Right cardiac atrium (tissue), 5 donors: ENCODE measurements at places on chromosomes 4 and X. TPM values are rescaled to one million over a fixed set of nuclear protein-coding genes. Genes with fewer than 3 reads are reported as not detected.

Gene GAGE12H
- total RNA-seq: not detected

GRCh38 chr4:187103351-187103750 is 379.7 kb upstream of the FAT1 start:
- no peak for DNase-seq

- no peak for DNase-seq
These were observed 208.4 kb downstream of the RBM46 start for GRCh38 chr4:154989511-154989910.

DNA sequence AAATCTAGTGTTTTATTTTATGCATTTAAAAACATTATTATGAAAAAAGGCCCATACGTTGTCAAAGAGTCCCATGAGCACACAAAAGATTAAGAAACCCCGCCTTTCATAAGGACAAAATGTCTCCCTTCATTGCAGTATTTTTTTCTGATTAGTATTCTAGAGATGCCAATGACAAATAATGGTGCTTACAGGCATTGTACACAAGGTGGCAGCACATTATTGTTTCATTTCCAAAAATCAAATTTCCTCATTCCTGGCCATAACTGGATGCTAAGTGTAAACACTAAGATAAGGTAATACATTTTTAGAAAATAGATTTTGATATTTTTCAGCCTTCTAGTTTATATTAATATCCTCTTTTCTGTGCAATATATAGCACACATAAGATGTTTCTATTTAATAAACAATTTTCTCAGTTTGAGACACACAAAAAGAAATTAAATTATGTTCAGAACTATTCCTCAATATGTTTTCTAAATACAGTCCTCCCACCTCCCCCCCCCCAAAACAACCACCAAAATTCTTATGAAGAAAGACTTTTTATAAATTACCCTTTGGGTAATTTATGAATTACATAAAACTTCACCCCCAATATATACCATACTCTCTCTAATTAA is 47.7 kb downstream of the TIGD2 start:
- DNase-seq: no peak

Gene GRID2
- total RNA-seq: 1.0 TPM

Gene TTC29
- total RNA-seq: 0.85 TPM
